Activated B cell treated with CpG ODN at 0.5 μM for 24 hours (primary cell): ENCODE measurements at places on chromosomes 6 and 20.

GRCh38 chr6:112033791-112034615 is 19.9 kb upstream of the CCN6 start:
- no peak for DNase-seq

DNA sequence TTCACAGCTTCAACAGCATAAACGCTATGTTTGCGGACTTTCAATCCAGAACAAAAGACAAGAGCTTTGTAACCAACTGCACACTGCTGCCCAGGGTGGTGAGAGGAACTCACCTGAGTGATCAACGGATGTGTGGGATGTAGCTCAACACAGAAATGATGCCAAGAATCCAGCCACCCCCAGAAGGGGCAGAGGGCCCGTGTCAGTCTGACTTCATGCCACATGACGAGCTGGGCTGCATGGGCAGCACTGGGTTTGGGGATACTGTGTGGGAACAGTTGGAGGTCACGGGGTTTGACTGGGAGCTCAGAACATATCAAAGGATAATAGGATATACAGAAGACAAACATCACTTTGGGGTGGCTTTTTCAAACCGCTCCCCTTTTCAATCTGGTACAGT is 79.4 kb upstream of the TRAF3IP2 start:
- DNase-seq: no peak

DNA sequence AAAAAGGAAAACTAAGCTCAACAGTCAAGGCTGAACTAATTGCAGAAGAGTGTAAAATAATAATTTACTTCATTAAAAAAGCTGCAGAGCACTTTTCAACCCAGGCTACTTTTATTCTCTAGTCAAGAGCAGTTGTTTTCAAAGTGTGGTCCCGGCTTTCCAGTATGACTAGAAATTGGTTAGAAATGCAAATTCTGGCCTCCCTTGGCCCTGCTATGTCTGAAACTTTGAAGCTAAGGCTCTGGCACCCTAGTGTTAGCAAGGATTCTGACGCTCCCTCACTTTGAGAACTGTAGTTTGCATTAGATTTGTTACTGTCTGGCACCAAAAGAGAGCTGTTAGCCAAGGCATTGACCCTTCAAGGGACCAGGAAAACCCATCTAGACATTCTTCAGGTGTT is 9.5 kb upstream of the NXT1 start:
- DNase-seq: no peak

DNA sequence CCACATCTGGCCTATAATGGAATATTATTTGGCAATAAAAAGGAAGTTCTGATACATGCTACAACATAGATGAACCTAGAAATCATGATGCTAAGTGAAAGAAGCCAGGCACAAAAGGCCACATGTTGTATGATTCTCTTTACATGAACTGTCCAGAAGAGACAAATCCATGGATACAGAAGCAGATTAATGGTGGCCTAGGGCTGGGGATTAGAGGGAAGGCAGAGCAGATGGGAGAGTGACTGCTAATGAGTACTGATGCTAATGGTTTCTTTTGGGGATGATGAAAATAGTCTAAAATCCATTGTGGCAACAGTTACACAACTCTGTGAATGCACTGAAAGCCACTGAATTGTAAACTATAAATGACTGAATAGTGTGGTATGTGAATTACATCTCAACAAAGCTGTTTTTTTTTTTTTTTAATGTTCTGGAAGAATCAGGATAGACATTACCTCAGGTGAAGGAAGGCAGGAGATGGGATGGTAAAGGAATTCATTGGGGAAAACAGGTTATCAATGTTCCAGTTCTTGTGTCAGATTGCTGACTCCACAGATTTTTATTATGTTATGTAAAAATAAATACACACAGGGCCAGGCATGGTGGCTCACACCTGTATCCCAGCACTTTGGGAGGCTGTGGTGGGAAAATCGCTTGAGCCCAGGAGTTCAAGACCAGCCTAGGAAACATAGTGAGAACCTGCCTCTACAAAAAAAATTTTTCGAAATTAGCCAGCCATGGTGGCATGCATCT is 8.9 kb upstream of the SOX12 start:
- DNase-seq: no peak

DNA sequence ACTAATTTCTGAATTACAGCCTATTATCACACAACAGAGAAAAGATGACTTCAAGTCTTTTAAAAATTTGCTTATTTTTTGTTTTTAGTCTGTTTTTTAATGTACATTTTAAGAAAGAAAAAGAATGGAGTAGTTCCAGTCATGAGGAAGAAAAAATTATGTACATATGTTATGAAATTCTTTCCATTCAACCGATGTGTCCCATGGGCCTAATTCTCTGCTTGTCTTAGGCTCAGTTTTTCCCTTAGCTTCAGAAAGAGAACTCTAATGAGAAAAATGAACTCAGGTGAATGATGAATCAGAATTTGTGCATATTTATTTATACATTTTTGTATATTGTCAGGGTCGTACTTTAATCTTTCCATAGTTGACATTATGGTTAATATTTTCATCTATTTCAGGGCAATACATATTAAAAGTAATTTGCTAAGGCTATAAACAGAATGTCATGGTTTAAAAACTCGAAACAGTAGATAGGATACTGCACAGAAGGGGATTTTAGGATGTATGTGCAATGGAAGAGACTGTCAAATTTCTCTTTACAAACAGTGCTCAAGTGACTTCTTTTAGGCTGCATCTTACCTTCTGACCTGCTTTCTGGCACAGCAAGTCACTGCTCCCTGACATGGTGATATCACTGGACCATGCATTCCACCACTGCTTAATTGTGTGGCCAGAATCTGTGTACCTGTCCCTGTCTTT is 153.1 kb downstream of the EPHA7 start:
- no peak for DNase-seq

DNA sequence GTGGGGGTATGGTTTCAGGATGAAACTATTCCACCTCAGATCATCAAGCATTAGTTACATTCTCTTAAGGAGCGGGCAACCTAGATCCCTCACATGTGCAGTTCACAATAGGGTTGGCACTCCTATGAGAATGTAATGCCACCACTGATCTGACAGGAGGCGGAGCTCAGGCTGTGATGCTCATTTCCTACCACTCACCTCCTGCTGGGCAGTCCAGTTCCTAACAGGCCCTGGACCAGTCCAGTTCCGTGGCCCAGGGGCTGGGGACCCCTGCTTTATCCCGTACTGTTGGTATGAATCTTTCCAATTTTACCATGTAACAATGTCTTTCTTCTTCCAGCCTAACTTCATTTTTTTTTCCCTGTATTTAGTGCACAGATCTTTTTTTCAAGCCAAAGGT is 94.9 kb downstream of the OGFRL1 start:
- DNase-seq: no peak

- no peak for DNase-seq
These were observed 745.5 kb downstream of the C6orf118 start for GRCh38 chr6:164563924-164564323.

GRCh38 chr6:167501831-167502385 is 177.0 kb downstream of the TTLL2 start:
- DNase-seq: no peak

DNA sequence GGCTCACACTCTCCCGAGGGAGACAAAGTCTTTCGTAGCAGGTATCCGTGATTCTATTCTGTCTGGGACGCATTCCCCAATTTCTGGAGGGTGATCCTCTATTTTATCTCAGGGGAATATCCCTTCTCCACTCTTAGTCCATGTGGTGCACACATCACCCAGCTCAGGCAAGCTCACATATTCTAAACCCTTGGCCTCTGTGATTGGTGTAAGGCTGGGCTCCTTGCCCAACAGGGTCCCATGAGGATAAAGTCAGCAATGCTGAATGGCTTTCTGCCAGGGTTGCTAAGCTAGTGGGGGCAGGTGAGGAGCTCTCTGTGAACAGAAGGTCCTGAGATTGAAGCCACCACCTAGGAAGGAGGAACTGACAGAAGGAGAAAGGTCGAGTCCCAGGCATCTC is 137.2 kb downstream of the CDH26 start:
- DNase-seq: no peak

- DNase-seq: no peak
These were observed 260.6 kb downstream of the ERMARD start for GRCh38 chr6:170012037-170012330.

DNA sequence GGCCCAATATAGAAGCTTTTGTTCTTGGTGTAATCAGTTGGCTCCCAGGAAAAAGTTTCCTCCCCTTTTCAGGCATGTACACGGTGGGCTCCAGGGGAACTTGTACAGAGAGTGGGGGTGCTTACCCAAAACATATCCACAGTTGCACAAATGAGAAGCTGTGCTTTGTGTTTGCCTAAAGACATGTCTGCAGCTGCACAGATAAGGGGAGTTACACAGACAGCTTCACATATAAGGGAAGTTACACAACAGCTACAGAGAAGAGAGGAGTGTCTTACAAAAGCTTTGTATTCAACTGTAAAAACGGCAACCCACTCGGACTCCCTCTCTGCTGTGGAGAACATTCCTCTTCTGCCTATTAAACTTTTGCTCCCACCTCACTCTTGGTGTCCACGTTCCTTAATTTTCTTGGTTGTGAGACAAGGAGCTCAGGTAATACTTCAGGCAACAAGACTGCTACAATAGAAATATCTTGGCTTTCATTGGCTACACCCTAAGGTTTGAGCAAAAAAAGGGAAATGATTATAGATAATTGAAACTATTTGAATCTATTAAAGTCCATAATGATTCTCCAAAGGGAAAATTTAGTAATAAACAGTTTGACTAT is 7.4 kb upstream of the PNRC1 start:
- no peak for DNase-seq

DNA sequence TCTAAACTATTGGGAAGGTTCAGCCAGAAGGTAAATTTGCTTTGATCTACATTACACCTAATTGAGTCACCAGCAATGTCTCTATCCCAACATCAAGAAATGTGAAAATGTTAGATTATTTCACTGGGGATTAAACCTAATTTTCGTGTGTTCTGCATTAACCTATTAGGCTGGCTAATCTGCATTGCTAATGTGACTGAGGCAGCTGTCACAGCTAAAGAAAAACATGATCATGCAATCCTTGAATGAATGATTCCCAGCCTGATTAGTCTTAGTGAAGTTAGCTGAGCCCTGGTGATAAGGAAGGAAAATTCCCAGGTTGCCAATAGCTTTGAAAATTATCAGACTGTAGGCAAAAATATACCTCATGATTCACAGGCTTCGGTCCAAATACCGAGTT is 135.3 kb downstream of the LINC00237 start:
- DNase-seq: no peak

GRCh38 chr6:167091026-167091804 is 31.7 kb upstream of the CCR6 start:
- no peak for DNase-seq

GRCh38 chr20:20367575-20368417 is at the start of gene INSM1:
Gene INSM1 (plus strand): TSS chr20:20368104. CDS start chr20:20368268, 164 bp downstream.
- no peak for DNase-seq
